Fibroblast of skin of left quadriceps (primary cell): ENCODE measurements at places on chromosomes 3 and 15.

- DNase-seq = no peak
These were observed 194.7 kb downstream of the SQOR start for GRCh38 chr15:45829336-45830153.

GRCh38 chr3:32948625-32949445 lies 2.6 kb upstream of the CCR4 start:
- DNase-seq = no peak

GRCh38 chr15:58916962-58917361 lies 16.5 kb downstream of the SLTM start:
- no peak for DNase-seq

GRCh38 chr15:38226608-38227266 lies 25.9 kb upstream of the SPRED1 start:
- DNase-seq = peak; percentile 62

DNA sequence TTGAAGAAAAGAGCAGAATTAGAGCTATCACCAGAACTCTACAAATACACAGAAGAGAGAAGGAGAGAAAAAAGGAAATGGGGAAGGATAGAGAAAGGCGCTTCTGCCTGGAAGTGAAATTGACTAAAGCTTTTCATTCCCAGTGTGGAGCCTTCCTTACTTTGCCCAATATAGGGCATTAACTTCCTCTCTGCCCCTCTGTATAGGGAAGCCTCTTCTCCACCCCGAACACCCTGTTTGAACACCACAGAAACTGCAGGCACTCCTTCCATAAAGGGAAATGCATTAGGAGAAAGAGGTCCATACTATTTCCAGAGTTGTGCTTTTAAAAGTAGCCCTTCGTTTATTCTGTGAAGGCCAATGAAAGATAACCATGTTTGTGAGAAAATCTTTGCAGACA lies 248.5 kb downstream of the RAP2B start:
- no peak for DNase-seq

GRCh38 chr3:8312685-8313084 lies 188.9 kb upstream of the LMCD1 start:
- DNase-seq = no peak

DNA sequence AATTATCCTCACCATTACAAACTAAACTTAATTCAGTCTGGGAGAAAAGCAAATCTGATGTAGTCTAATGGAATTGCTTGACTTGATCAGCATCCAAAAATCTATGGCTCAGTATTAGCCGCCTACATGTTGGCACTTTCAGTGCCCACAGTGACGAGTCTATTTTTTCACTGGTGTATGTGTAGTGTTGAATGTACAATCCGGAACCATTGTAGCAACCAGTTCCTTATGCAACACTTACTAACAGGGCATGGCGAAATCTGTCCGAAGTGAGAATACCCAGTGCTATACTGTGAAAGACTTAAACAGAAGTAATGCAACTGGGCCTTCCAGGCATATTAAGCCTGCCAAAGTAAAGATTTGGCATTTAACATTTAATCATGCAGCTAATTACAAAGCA lies 18.6 kb downstream of the LRRN1 start:
- no peak for DNase-seq
